ENCODE measurements at places on chromosomes 7 and 10.

DNA sequence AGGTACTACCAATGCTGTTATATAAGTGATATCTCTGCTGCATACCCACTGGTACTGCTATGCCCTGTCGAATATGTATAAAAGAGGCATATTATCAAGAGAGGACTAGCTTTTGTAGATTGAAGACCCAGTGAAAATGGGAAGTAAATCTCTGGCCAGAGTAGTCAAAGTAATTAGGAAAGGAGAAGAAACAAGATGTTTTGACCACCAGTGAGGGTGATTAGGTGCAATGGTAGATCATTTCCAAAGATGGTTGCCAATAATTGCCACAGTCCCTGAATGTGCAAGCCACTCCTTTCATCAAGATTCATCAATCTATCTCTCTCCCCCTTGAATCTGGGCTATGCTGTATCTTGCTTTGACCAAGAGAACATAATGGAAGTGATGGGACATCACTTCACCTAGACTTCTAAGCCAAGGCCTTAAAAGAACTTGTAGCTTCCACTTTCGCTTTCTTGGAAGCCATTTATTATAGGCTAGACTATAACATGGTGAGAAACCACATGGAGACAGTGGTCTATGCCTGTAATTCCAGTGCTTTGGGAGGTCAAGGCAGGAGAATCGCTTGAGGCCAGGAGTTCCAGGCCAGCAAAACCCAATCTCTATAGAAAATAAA is 52.6 kb upstream of the ST8SIA6 start:
- peaks cover 21% of the 10 kb centered on the region for H3K4me1 ChIP-seq
- H3K27ac ChIP-seq, result peak overlapping the region; percentile 88
- H3K4me3 ChIP-seq, result peak overlapping the region; percentile 70
- DNase-seq, result no peak
- H3K27me3 ChIP-seq, result no peaks in the 10 kb centered on the region
- no peaks in the 10 kb centered on the region for H3K36me3 ChIP-seq

GRCh38 chr10:119761106-119761505 is 35.3 kb downstream of the INPP5F start:
- H3K27me3 ChIP-seq, result no peaks in the 10 kb centered on the region
- no peak for DNase-seq
- H3K27ac ChIP-seq, result no peak overlapping the region
- H3K4me1 ChIP-seq, result peaks cover 15% of the 10 kb centered on the region
- H3K36me3 ChIP-seq, result peaks cover 3% of the 10 kb centered on the region
- no peak overlapping the region for H3K4me3 ChIP-seq

GRCh38 chr10:52409928-52410327 is 95.8 kb downstream of the DKK1 start:
- no peaks in the 10 kb centered on the region for H3K4me1 ChIP-seq
- DNase-seq, result no peak
- H3K27me3 ChIP-seq, result no peaks in the 10 kb centered on the region
- no peaks in the 10 kb centered on the region for H3K36me3 ChIP-seq
- no peak overlapping the region for H3K27ac ChIP-seq

DNA sequence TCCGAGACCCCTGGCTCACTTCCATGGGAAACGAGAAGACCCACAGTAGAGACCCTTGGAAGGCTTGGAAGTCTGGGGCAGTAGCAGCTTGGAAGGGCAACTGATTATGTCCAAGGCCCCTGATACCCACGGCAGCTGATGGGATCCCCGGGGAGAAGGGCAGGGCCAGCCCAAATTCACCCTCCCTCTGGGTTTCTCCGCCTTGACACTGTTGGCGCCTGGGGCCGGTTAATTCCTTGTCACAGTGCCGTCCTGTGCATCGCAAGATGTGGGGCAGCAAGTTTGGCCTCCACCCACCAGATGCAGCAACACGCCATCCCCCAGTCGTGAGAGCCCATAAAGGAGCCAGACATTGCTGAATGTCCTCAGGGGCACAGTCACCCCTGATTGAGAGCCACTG is 89.2 kb downstream of the RGS10 start:
- H3K27ac ChIP-seq, result no peak overlapping the region
- no peak overlapping the region for H3K4me3 ChIP-seq
- no peaks in the 10 kb centered on the region for H3K27me3 ChIP-seq
- no peaks in the 10 kb centered on the region for H3K36me3 ChIP-seq
- DNase-seq, result no peak

DNA sequence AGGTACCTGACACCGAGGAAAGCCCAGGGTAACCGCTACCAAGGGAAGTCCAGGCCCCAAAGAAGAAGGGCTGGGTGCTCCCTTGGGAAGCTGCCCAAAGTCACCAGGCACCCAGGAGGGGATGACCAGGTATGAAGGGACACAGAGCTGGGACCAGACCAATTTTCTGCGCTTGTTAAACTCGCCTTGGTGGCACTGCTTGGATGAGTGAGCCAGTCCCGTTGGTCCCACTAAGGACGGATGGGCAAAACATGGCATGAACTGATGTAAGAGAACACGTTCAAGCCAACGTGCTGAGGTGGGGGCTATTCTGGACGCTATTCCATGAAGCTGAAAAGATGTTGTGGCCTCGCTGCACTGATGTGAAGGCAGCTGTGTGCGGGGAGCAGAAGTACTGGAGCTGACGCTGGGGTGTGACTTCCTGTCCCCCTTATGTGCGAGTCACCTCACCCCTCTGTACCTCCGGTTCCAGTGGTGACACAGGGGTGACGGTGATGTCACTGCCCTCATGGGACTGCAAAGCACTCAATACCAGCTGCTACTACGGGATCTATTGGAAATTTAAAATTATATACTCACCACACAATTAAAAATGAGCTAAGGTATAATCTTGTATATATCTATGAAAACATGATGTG is 73.6 kb downstream of the COBL start:
- H3K27ac ChIP-seq, result no peak overlapping the region
- no peak overlapping the region for H3K4me3 ChIP-seq
- H3K4me1 ChIP-seq, result peaks cover 2% of the 10 kb centered on the region
- no peak for DNase-seq
- peaks cover 34% of the 10 kb centered on the region for H3K27me3 ChIP-seq

GRCh38 chr7:123864436-123864835 is 19.5 kb downstream of the HYAL4 start:
- DNase-seq, result no peak
- H3K4me3 ChIP-seq, result no peak overlapping the region
- no peaks in the 10 kb centered on the region for H3K36me3 ChIP-seq

Measured in T-helper 17 cell (primary cell).